ENCODE measurements at places on chromosomes 3 and 15.
A peak's percentile ranks its signal among the peaks of the same experiment; 100 is the strongest.

- DNase-seq: peak; percentile 57
These were observed 27.3 kb upstream of the BCL2L10 start for GRCh38 chr15:52139599-52140462.

DNA sequence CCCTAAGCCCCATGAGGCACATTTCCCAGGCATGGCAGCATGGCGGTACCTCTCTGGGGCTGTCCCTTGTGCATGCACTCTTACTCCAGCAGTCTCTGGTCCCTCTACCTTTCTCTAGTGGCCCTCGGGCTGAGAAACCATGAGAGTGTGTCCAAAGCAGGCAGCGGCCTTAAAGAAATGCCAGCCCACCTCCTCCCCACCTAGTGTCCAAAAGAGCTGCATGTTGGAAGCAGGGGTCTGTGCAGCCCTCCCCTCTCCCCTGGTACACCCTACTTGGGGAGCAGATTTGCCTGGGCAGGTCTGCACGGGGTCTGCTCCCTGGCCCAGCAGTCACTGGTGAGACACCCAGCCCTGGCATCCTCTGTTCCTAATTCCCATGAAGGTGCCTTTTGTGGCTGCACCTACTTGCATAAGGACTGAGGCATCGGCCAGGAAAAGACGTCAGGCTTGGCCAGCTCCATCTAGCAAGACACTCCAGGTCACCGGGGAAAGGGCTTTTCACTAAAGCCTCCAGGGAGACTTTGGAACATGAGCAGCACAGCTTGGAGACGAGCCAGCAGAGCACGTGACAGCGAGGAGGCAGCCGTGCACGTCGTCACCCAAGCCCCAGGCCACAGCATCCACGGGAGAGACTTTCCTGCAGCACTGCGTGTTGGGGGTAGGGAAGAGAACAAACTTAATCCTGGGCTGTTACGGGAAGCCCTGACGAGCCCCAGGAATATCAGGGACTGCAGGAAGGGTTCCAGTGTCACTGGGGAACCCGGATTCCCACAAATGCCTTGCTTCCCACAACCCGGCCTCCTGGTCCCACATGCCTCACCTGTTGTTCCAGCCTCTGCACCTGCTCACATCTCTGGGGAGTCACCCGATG is 38.8 kb downstream of the TM2D3 start:
- peak; percentile 85 for DNase-seq

DNA sequence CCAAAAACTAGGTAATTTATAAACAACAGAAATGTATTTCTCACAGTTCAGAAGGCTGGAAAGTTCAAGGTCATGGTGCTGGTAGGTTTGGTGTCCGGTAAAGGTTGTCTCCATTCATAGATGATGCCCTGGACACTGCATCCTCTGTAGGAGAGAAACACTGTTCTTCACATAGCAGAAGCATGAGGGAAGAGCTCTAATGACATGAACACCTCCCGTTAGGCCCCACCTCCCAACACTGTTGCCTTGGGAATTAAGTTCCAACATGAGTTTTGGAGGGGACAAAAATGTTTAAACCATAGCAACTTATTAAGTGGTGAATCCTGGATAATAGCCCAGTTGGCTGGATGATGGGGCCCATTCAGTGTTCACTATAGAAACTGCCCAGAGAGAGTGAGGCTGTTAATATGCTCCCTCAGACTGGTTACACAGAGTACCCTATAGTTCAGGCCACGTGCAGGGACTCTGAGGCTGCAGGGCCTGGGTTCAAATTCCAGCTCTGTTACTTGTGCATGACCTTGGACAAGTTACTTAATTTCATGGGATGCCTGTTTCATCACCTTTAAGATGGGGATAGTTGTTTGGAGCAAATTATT is 37.0 kb downstream of the CCNL1 start:
- DNase-seq: no peak

DNA sequence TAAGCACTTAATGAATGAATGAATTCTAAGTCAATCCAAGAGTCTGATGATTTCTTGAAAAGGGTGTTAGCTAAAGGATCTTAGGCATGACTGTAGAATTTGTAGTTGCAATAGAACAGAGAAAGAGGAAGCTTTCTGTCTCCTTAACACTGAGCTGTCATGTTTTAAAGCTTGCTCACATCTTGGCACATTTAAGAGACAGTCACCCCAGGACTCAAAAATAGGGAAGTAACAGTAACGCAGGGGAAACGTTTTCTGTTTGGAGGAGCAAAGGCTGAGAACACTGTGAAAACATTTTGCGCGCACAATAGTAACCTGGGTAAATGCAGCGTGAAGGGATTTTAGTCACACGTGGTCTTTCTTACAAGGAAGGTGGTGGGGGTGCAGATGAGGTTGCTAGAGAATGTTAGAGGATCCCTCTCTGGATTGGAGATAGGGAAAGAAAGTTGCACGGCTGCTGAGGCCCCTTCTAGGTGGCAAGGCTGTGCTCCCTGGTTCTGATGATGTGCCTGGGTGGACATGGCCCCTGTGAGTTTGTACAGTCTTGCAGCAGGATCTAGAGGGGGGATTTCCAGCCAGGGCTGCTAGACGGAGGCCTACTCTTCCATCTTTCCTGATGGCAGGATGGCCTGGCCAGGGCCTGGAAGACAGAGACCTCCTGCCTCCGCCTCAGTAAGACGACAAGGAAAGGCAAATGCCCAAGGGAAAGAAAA is 12.0 kb downstream of the STARD5 start:
- DNase-seq: no peak

GRCh38 chr3:123275691-123276090 is 73.9 kb downstream of the SEC22A start:
- DNase-seq: no peak

DNA sequence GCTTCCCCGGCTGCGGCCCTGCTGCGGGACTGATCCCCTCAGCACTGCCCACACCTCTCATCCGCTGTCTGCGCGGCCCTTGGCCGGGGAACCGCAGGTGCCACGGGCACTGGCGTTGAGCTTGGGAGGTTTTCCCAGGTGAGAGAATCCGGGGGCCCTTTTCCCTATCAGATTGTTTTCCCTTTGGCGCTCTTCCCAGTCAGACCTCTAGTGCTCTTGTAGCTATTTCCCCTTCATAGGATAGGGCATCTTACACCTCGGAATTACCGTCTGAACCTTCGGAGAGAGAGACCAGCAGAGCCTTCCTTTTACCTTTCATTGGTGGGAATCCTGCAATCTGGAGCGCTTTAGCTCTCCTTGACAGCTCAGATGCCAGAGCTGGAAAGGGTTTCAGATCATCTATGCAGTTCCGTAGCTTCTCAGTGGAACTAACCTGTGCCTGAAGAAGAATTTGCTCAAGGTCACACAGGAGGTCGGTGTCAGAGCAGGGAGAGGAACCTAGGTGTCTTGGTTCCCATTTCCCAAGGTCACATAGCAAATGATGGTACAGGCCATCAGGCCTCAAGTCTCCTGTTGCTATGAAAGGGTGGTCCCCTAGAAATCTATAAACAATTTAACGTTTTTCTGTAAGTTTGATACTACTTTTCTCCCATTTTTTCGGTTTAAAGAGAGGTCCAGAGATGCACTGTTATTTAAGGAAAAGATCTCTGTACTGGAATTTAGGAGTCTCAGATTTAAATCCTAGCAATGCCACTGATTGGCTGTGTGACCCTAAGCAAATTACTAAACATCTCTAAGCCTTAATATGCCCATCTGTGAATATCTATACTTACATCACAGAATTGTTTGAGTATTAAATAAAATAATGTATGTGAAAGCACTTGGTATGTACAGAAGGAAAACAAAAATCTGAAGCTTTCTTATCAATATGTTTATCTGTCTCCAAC is 916 bp downstream of the IDH3A start:
- no peak for DNase-seq

DNA sequence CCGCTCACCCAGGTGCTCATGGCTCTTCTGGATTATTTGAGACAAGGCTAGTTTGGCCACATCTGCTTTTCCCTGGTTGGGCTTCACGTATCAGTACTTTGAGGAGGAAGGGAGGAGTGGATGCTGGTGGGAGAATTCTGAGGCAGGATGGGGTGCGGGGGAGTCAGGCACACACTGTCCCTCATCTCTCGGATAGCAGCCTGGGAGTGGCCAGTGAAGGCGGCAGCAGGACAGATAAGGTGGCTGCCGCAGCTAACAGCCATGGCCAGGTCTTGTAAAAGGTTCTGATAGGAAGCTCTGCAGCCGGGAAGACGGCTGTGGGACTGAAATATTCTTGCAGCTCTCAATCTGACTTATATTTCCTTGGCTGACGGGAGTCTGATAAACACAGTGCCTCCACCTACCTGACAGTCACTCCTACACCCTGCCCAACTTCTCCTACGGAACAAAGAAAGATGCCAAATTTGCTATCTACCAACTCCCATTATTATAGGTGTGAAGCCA is 87.3 kb downstream of the MESD start:
- no peak for DNase-seq

All from SK-N-DZ (cell line).